ENCODE measurements at places on chromosomes 4 and X.

DNA sequence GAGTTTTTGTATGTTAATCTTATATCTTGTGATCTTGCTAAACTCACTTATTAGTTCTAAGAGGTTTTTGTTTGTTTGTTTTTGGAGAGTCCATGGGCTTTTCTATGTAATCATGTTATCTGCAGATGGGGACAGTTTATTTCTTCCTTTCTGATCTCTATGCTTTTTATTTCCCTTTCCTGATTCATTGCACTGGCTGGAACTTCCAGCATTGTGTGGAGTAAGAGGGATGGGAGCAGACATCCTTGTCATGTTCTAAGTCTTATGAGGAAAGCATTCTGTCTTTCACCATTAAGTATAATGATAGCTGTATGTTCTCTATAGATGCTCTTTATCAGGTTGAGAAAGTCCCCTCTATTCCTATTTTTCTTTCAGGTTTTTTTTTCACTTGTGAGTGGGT, 90.6 kb upstream of the TBC1D9 start:
- DNase-seq: no peak

DNA sequence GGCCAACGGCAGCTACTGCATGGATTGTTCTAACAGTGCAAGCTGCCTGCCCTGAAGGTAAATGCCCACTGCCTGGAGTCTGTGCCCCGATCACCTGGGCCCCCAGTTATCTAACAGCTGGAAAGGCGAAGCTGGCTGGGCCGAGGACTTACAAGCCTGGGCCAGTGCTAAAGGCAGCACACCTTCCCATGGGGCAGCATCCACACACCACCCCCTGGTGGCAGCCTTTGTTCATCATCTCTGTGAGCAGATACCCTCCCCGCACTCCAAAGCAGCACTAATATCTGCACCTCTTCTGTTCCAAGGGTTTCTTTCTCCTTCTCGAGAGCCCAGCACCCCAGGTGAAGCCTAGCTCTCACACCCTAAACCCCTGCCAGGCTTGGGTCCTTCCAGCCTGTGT, 7.6 kb downstream of the SLC2A9 start:
- peak; percentile 59 for DNase-seq

- DNase-seq: no peak
These were observed 359.6 kb downstream of the HS3ST1 start for GRCh38 chr4:11069083-11069482.

DNA sequence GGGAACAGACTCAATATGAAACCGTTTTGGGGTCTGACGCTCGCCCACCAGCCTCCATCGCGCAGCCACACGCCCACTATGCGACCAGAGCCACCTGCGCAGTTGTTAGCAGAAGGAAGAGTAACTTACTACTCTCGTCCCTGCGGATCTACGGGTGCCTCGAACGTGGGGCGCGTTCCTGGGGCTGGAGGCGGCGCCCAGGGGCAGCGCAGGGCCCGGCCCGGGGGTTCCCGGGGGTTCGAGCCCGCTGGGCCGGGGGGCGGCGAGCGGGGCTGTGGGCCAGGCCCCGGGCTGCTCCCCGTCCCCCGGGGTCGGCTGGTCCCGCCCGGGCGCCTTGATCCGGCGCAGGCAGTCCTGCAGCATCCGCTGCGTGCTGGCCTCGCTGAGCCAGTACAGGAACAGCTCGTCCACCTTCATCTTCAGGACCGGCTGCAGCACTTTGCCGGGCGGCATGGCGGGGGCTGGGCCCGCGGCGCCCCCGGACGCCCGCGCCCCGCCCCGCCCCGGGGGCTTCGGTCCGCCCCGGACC, 404 bp downstream of the PPP2R3B start:
- DNase-seq: no peak

- peak; percentile 52 for DNase-seq
These were observed 650.2 kb upstream of the DIPK2B start for GRCh38 chrX:45850775-45851433.

DNA sequence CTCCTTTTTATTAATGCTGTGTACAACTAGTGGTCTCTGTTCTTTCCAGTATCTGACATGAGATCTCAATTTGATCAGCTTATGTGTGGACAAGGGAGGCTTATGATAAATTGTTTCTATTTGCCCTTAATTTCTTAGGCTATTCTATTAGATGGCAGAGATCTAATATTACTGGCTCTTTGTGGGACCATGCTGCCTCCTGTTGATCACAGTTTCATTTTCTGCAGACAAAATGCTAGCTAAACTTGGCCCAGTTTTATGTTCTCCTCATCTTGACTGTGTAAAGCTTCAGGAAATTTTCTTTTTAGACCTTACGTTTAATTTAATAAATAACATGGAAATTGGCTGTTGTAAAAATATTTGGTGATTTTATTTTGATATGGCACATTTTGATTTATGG, 627.1 kb upstream of the AADAT start:
- DNase-seq: no peak

DNA sequence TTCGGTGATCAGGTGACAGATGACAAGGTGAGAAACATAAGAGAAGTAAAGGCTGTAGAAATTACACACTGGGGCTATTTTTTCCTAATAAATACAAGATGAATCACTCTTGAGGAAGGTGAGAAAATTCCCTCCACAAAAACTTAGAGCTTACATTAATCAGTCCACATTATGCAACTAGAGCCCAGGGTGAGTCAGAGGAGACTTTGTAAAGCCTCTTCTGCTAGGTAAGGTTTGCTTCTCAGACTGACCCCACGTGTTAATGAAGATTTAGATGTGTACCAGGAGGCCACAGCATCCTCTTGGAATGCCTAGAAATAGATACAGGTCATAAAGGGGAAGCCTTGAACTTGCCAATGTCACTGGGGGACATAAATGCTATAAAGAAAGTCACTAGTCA, 396.0 kb upstream of the SMIM31 start:
- peak; percentile 65 for DNase-seq

DNA sequence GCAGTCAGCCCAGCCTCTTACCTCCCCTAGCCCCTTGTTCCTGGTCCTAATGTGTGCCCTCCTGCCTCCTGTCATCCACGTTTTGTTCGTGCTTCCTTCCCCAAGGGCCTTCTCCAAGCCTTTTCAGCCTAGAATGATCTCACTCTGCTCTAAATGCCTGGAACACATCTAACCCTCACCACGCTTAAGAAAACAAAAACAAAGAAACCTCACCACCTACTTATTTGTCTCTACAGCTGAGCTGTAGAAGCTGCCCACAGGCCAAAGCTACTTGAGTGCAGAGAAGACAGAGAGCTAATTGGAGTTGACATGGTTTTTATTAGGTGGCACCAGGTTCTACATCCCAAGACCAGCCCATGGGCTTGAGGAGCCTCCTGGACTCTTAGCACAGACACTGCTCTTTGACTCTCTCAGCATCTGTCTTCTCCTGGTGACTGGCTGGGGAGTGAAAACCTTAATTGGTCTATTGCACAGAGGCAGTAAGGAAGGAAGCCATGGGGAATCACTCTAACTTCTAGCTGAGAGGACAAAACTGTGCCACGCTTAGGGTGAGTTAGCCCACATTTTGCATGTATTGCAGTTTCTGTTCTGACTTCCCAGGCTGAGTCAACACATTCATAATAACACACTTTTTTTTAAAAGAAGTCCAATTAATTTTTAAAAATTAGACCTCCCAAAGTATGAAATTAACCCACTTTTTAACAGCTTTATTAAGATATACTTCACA, 52.3 kb upstream of the PDK3 start:
- DNase-seq: no peak

GRCh38 chrX:3509934-3510333, 163.5 kb upstream of the MXRA5 start:
- no peak for DNase-seq

- DNase-seq: no peak
These were observed 41.6 kb downstream of the KANTR start for GRCh38 chrX:53135581-53135980.

DNA sequence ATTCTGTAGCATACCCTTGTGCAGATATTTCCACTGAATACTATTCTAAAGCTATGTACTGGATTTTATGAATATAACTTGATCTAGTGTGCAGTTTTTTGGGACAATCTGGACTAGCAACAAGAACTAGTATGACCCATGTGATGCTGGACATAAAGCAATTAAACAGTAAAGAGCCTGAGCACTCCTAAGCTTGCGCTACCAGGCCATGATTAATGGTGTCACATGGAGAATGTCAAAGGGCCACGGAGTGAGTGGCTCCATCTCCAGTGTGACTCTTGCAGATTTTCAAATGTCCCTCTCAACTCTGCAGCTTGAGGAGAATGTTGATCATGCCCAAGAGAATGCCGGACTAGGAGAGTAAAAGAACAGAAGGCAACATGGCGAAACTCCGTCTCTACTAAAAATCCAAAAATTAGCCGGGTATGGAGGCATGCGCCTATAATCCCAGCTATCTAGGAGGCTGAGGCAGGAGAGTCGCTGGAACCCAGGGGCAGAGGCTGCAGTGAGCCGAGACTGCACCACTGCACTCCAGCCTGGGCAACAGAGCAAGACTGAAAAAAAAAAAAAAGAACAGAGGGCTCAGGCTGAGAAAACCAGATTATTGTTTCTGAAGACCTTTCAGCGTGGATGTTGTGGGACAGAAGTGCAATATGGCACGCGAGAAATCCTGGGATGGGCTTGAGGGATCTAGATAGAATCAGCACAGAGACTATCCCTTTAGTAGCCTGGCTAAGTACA, 45.0 kb downstream of the TIGD2 start:
- no peak for DNase-seq

- no peak for DNase-seq
These were observed 94.6 kb upstream of the INPP4B start for GRCh38 chr4:142940425-142941330.

DNA sequence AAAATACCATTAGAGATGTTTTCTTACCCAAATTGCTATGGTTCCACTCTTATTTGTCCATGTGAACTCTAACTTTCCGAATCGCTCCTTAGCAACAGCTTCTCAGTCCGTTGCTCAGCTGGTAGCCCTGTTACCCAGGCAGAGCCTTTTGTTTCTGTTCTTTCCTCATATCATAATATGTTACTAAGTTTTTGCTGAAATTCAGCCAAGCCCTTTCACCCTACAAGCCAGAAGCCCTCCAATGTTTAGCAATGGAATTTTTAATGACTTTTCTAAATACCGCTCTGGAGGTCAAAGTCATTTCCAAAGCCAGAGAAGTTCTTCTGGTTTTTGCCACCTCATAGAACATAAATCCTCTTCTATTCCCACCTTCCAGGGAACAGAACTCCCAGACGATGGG, 1029.5 kb downstream of the C4orf33 start:
- no peak for DNase-seq

GRCh38 chr4:163542275-163542674, 47.8 kb downstream of the TMA16 start:
- DNase-seq: peak; percentile 24

GRCh38 chr4:6460876-6461275, 11.5 kb downstream of the PPP2R2C start:
- no peak for DNase-seq

- peak; percentile 9 for DNase-seq
These were observed 83.7 kb upstream of the GC start for GRCh38 chr4:71867598-71867997.

GRCh38 chr4:92035666-92036065, 268.1 kb upstream of the GRID2 start:
- DNase-seq: no peak

GRCh38 chr4:178027796-178028195, 585.6 kb upstream of the AGA start:
- DNase-seq: peak; percentile 0

DNA sequence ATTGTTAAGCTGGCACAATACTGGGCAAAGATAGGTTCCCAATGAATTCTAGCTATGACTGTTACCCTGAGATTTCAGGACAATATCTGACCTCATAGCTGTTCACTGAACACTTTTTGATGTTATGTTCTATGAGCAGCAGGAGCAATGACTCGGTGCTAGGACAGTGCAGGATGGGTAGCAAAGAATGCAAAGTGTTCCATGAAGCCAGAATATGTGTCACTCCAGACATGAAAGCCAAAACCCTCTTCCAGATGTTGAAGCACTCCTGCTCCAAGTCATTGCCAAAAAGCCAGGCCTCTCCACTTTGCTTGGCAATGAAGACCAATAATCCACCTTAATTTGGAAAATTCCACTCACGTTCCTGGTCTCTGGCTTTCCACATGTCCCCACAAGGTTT, 300.9 kb upstream of the CPEB2 start:
- no peak for DNase-seq

GRCh38 chr4:41141900-41142299, 72.4 kb downstream of the APBB2 start:
- peak; percentile 69 for DNase-seq

- no peak for DNase-seq
These were observed 35.8 kb downstream of the GRIA3 start for GRCh38 chrX:123219916-123220315.

DNA sequence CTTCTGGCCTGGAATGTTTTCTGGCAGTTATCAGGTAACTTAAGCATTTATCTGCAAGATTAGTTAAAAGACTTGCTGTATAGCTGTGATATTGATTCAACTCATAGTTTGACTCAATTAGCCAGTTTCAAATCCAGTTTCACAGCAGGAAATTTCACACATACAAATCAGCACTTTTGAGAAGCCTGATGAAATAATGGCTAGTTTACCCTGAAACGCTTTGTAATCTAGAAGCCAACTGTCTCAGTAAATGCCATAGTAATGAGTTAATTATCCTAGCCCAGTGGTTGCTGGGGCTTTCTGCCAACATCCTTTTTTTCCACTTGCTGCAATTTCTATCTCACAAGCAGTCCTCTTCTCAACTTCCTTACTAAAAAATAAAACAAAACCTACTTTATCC, 53.1 kb downstream of the ARHGEF38 start:
- DNase-seq: peak; percentile 13

GRCh38 chrX:50579955-50580354, 109.3 kb upstream of the DGKK start:
- DNase-seq: peak; percentile 79

GRCh38 chr4:137333031-137333430, 199.3 kb downstream of the PCDH18 start:
- DNase-seq: no peak

GRCh38 chrX:48689208-48689920, 5.8 kb downstream of the WAS start:
- DNase-seq: no peak

- peak; percentile 98 for DNase-seq
These were observed 626 bp upstream of the FRAS1 start for GRCh38 chr4:78056265-78057129.

GRCh38 chrX:106726485-106727437, at the start of gene RNF128:
RNF128 (plus strand) TSS chrX:106726701; CDS start chrX:106726914, 213 bp downstream.
- peak; percentile 51 for DNase-seq

GRCh38 chrX:119728487-119728886, 29.9 kb upstream of the SOWAHD start:
- no peak for DNase-seq

DNA sequence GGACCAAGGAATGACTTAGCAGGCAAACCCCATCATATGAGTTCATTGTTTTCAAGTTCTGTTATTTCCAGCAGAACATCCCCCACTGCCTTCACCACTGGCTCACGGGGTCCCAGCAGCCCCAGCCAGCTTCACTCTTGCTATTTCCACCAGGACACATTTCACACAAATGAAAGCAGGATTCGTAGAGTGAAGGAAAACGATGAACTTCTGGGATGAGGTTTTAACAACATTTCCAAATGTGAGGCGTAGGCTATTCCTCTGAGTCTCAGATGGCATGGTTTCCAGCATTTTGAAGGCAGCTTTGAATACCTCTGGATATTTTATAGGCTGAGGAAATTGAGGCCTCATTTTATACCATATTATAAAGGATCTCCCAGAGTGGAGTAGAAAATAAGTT, 32.9 kb upstream of the EGFL6 start:
- no peak for DNase-seq

GRCh38 chrX:53831662-53832635, 145.4 kb upstream of the HUWE1 start:
- DNase-seq: peak; percentile 66

GRCh38 chrX:10750581-10750980, 130.2 kb upstream of the MID1 start:
- no peak for DNase-seq
